ENCODE measurements at places on chromosomes 12 and 14.

DNA sequence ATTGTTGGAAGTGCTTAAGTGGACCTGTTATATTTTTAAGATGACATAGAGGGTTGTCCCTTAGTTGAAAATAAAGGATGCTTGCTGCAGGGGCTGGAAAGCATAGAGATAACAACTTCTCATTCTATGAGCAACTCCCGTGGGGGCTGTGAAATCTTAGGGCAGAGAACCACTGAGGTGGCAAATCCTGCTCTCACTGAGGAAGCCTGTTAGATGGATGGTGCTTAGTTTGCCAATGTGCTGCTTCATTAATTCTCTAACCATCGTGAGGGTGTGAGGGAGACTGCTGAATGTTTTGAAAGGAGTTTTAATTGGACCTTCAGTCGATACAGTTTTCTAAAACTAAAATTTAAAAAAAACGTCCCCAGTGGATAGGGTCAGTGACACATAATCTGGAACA is 46.5 kb downstream of the PTPRO start:
- DNase-seq = no peak

DNA sequence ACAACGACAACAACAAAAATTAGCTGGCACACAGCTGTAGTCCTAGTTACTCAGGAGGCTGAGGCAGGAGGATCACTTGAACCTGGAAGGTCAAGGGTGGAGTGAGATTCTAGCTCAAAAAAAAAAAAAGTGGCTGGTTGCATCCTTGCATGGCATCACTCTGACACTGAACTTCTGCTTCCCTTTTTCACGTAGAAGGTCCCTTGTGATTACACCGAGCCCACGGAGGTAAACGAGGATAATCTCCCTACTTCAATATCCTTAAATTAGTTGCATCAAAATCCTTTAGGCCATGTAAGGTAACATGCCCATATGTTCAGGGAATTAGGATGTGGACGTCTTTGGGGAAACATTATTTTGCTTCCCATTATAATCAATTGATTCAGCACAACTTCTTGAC is 4.0 kb upstream of the PPP4R4 start:
- no peak for DNase-seq

DNA sequence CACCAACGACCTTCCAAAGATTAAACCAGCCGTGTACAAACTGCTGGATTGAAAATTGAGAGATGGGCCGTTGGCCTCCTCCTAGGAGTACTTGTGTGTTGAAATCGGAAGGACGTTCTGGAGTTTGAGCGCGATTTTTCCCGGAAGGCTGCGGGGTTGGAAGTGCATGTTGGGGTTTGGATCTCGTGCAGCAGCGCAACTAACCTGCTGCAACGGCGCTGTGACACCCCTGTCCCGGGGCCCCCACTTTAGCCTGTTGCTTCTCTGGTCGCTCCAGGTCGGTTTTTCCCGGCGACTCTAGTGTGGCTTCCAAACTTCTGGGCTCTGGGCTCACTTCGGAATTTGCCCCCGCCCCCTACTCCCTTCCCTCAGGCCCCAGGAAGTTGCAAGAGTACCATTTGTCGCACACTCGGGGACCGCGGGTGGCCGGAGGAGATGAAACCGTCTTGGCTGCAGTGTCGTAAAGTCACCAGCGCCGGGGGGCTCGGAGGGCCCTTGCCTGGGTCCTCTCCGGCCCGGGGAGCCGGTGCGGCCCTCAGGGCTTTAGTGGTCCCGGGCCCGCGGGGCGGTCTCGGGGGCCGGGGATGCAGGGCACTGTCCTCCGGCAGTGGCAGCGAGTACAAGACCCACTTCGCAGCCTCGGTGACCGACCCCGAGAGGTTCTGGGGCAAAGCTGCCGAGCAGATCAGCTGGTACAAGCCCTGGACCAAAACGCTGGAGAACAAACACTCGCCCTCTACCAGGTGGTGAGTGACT is at the start of gene ACSS3:
ACSS3 (plus strand) TSS at position 394 of the 756 bp plus-strand sequence; CDS start at position 436, 42 bp downstream.
- DNase-seq = peak; percentile 58

DNA sequence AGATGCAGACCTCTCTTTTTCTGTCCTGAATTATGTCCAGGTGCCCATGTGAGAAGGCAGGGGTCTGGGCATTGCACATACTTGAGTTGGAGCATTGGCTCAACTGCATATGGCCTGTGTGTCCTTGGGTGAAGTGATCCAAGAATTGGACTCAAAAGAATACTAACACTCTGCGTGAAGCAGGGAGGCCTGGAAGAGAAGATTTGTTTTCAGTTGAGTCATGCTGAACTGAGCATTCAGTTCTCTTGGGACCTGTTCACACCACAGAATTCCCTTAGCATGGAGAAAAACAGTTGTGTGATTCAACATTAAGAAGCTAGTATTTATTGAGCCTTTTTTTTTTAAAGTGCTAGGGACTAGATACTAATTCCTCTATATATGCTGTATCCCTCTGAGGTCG is 164.7 kb upstream of the TBX3 start:
- no peak for DNase-seq

GRCh38 chr12:98109266-98109665 is 406.1 kb upstream of the TMPO start:
- no peak for DNase-seq

GRCh38 chr12:6471989-6472360 is 1.5 kb upstream of the VAMP1 start:
- no peak for DNase-seq

- DNase-seq = no peak
Observed at GRCh38 chr12:21330682-21331253, 3.9 kb downstream of the SLCO1A2 start.

DNA sequence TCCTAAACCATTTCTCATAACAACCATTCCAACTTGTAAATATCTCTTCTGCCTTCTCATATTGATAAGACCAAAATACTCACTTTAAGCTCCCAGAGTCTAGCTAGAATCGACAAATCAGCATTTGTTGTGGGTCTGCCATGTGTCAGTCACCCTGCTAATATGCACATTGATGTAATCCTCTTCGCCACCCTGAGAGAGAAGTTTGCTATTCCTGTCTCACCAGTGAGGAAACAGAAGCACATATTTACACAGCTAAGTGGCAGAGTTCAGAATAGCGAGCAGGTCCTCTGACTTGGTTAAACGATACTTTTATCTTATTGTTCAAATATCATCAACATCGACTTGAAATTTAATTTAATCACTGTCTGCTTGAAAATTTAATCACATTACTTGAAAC is 142.1 kb downstream of the ANO4 start:
- DNase-seq = no peak

- DNase-seq = no peak
Observed at GRCh38 chr14:52998376-52999015, 47.6 kb upstream of the FERMT2 start.

GRCh38 chr14:64728106-64728505 is 23.9 kb downstream of the PLEKHG3 start:
- DNase-seq = no peak

- no peak for DNase-seq
Observed at GRCh38 chr12:130075497-130076076, 86.7 kb upstream of the FZD10 start.

DNA sequence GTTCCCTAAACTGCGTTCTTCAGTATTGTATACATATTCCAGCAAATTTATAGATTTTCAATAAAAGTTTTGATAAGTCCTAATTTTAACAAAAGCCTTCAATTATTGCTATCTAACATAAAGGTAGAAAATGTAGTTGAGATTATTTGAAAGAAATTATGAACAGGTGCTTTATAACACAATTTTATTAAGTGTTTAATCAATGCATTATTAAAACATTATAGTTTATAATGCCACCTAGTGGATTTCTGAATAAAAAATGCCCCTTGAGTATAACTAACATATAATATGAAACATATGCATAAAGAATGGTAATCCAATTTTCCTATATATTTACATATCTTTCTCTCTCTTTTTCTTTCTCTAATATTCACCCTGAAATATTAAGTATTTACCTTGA is 515.3 kb downstream of the SLC6A15 start:
- no peak for DNase-seq

GRCh38 chr14:20799892-20800544 is 2.6 kb downstream of the RNASE1 start:
- DNase-seq = no peak

- no peak for DNase-seq
Observed at GRCh38 chr12:53710091-53710490, 17.2 kb downstream of the CALCOCO1 start.

- no peak for DNase-seq
Observed at GRCh38 chr12:51811203-51812202, 37.0 kb downstream of the FIGNL2 start.

DNA sequence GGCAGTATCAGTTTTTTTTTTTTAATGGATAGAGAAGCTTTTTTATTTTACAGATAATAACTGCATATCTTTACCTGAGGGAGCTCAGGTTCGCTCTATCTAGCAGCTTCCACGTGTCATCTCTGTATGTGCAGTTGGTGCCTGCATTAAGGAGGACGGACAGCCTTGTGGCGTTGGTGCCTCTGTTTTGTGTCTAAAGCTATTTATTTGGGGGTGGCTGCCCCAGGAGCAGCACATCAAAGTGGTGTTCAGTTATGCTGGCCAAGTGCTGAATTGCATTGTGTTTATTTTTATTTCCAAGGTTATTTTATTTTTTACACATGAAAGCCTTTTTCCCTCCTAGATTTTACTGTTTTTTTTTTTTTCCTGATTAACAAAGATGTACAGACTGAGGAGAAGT is 59.7 kb downstream of the RASSF3 start:
- DNase-seq = no peak

GRCh38 chr14:104657101-104657524 is 32.3 kb upstream of the INF2 start:
- no peak for DNase-seq

- DNase-seq = no peak
Observed at GRCh38 chr14:26286081-26286912, 311.5 kb downstream of the NOVA1 start.

DNA sequence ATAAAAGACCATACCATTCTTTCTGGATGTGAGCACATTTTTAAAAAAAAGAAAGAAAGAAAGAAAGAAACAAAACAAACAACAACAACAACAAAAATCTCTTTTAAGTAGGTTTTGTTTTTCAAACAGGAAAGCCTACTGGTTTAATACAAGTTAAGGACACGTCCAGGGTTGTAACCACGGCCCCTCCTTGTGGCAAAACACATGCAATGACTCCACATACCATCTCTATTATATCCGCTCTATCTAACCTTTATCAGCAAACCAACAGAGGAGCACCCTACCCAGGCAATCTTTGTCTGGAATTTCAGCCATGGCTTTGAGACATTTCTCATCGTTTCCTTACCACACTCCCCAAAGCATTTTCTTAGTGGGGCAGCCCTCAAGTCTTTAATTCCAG is 360.5 kb upstream of the TMPO start:
- DNase-seq = peak; percentile 7

GRCh38 chr12:104215638-104216297 is at the start of gene TXNRD1:
Gene TXNRD1 (plus strand): TSS chr12:104215779. CDS start chr12:104215803, 24 bp downstream.
- DNase-seq = peak; percentile 60

- DNase-seq = no peak
Observed at GRCh38 chr12:83660727-83661358, 974.1 kb downstream of the TMTC2 start.

All from HuH-7 (cell line).